ENCODE measurements at places on chromosomes 7 and 10. TPM values are rescaled to one million over a fixed set of nuclear protein-coding genes. Genes with fewer than 3 reads are reported as not detected.

The CPA2 gene
- not detected for total RNA-seq

The OPTN gene
- total RNA-seq: 59.4 TPM

The GPER1 gene
- total RNA-seq: 3.3 TPM

The TLL2 gene
- total RNA-seq: 2.0 TPM

The SKIDA1 gene
- 6.1 TPM for total RNA-seq

The CYP2C19 gene
- total RNA-seq: not detected

The RBP4 gene
- total RNA-seq: 3.7 TPM

The JCAD gene
- 169 TPM for total RNA-seq

The ST7 gene
- total RNA-seq: 27.0 TPM

The ADIRF gene
- 23.9 TPM for total RNA-seq

The MARCHF5 gene
- 29.5 TPM for total RNA-seq

The FRAT2 gene
- 8.1 TPM for total RNA-seq

The PNLIPRP3 gene
- not detected for total RNA-seq

The ERVW-1 gene
- 0.11 TPM for total RNA-seq

The ASZ1 gene
- total RNA-seq: not detected

The SYT15 gene
- total RNA-seq: 4.5 TPM

The ANXA8 gene
- total RNA-seq: 0.17 TPM

The GATA3 gene
- total RNA-seq: 0.10 TPM

The BAIAP2L1 gene
- 2.0 TPM for total RNA-seq

The BBS9 gene
- 67.8 TPM for total RNA-seq

The ANKRD61 gene
- 0.11 TPM for total RNA-seq

The KCND2 gene
- total RNA-seq: 74.5 TPM

The CYTH3 gene
- total RNA-seq: 26.9 TPM

The SORBS1 gene
- 95.1 TPM for total RNA-seq

The COL1A2 gene
- 3,270 TPM for total RNA-seq

The MYL7 gene
- 0.66 TPM for total RNA-seq

The SEMA3A gene
- 32.0 TPM for total RNA-seq

The AKR1B15 gene
- total RNA-seq: not detected

The STYXL1 gene
- total RNA-seq: 31.9 TPM

The ELAPOR2 gene
- total RNA-seq: 31.8 TPM

The MYO3A gene
- 4.5 TPM for total RNA-seq

The TMEM236 gene
- 0.44 TPM for total RNA-seq

The VWA2 gene
- total RNA-seq: 4.1 TPM

The BCAP29 gene
- total RNA-seq: 85.4 TPM

The OR2A7 gene
- total RNA-seq: 1.5 TPM

The MINDY4 gene
- total RNA-seq: 7.2 TPM

The SFMBT2 gene
- 18.3 TPM for total RNA-seq

The GPR15LG gene
- not detected for total RNA-seq

The PCDH15 gene
- 20.7 TPM for total RNA-seq

The ADAM12 gene
- 36.0 TPM for total RNA-seq

The FEZF1 gene
- 0.77 TPM for total RNA-seq

The PLXNA4 gene
- 13.8 TPM for total RNA-seq

The PDE6C gene
- total RNA-seq: not detected

All from spinal cord (tissue), 10 donors.